ENCODE measurements at places on chromosomes 16 and 17.
A peak's percentile ranks its signal among the peaks of the same experiment; 100 is the strongest.

DNA sequence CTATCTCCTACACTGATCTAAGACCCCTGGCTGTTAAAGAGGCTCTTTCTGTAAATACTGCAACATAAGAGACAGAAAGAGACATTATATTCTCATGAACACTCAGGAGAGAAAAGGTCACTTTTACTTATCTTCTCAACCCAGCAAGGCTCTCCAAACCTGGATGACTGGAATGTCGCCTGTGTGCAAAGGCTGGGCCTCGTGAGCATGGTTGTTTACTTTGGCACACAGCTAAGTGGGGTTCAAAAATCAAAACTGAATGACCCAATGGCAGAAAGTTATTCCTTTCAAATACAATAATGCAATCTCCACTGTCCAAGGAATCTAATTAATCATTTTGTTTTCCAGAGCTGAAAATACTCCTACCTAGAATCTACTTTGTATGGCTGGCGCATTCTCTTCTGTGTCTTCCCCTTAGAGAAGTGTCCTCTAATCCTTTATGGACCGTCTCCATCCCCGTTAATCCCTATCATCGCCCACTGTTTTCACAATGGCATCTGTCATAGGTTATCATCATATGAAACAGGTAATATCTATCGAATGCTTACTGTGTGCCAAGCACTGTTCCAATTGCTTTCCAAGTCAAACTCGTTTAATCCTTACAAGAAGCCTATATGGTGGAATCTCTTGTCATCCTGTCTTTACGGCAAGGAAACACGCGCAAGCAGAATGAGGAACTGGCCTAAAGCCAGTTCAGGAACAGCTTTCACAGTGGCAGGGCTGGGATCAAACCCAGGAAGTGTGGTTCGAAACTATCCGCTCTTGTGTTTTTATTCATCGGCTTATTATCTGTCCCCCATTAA lies 1.3 kb downstream of the SLX4 start:
- DNase-seq = no peak

GRCh38 chr16:81451753-81452680 lies 7.4 kb downstream of the CMIP start:
- no peak for DNase-seq

GRCh38 chr17:71764505-71764904 lies 356.3 kb upstream of the SOX9 start:
- no peak for DNase-seq

GRCh38 chr16:71927383-71927782 lies 32.1 kb downstream of the IST1 start:
- no peak for DNase-seq

DNA sequence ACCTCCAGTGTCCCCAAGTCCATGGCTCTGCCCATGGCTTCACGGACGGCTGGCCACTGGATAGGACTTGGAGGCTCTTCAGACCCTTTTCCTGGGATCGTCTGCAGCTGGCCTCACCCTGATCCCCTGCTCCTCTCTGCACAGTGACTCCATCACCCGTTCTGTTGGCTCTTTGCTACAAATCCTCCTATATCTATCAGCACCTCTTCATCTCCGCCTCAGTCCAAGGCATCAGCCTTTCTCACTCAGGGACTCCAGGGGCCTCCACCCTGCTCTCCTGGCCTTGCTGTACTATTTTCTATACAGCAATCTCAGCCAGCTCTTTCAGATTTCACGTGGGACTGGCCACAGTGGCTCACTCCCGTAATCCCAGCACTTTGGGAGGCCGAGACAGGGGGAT lies 10.7 kb upstream of the SNN start:
- no peak for DNase-seq

- DNase-seq = no peak
These were observed 22.6 kb downstream of the NACA2 start for GRCh38 chr17:61568219-61569072.

GRCh38 chr17:69857412-69857835 lies 217.6 kb upstream of the KCNJ16 start:
- DNase-seq = peak; percentile 14

DNA sequence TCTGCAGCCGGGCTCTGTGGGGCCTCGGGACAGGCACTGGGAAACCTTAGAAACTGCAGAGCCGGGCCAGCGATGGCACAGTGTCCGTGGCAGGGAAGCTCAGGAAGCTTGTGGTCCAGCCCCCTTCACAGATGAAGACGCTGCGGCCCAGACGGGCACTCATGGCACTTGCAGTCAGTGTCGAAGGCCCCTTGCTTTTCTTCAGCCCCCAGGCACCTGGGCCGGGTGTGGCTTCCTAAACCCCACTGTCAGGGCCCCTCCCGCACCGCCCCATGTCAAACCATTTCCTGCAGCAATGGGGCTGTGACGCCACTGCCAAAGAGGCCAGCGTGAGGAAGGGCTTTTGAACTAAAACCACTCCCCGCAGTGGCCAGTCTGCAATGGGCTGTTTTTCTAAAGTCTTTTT lies 164.0 kb downstream of the LAT start:
- DNase-seq = no peak
